ENCODE measurements at places on chromosomes 11 and 22.

DNA sequence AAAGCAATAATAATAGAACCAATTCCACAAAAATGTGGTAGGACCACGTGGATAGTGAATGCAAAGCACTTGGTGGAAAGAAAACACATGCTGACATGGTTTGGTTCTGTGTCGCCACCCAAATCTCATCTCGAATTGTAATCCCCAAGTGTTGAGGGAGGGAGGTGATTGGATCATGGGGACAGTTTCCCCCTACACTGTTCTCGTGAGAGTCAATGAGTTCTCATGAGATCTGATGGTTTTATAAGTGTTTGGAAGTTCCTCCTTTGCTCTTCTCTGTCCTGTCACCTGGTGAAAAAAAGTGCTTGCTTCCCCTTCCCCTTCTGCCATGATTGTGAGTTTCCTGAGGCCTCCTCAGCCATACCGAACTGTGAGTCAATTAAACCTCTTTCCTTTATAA, 421.9 kb upstream of the CADM1 start:
- DNase-seq = no peak

- DNase-seq = no peak
These were observed 124.5 kb downstream of the ST3GAL4 start for GRCh38 chr11:126480015-126480409.

DNA sequence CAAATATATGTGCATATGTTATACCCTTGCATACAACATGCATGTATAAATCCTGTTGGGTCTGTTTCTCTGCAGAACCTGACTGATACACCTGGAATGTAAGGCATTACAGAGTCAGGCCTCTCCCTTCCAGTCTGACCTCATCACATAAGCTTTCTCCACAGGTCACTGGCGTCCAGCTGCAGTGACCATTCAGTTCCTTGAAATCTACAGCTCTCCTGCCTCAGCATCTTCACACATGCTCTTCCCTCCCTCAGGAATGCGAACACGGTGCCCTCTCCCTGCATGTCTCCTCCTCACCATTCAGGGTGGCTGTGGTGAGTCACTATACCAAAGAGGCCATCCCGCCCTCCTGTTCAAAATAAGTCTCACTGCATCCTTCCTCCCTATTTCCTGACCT, 657.8 kb upstream of the B3GAT1 start:
- DNase-seq = no peak

- no peak for DNase-seq
These were observed 32.4 kb upstream of the MSANTD2 start for GRCh38 chr11:124832571-124832970.

DNA sequence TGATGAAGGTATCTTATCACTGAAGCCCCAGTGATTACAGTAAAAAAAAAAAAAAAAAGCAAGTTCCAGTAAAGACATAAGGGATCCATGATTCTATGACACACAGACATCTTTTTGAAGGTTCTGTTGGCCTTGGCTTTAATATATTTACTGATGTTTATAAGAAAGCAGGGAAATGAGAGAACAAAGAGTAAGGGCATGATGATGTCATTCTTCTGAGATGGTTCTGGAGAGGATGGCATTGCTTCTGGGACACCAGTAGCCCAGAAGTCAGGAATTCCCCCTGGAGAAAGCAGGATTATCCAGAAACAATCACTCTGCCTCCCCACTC, 233.6 kb downstream of the FAM76B start:
- no peak for DNase-seq

GRCh38 chr11:41457216-41458014, 2.0 kb downstream of the LRRC4C start:
- DNase-seq = no peak

- DNase-seq = no peak
These were observed 263.6 kb downstream of the CTTN start for GRCh38 chr11:70661761-70662501.

DNA sequence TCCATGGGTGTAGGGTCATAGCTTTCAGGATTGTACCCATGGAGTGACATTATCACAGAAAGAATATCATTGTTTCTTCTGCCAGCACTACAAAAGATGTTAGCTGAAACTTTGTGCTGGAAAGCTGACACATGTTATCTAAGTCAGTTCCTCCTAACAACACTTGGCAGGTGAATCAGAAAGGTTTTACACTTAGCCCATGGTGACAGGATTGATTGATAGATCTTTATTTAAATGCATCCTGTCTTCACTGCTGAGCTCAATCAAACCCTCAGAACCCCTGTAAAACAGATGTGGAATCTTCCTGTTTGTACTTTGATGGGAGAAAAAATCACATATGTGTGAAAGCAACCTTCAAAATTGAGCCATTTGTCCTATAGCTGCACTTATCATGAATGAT, 811.5 kb upstream of the ANO3 start:
- DNase-seq = no peak

- DNase-seq = no peak
These were observed 44.2 kb upstream of the TH start for GRCh38 chr11:2215561-2216399.

- no peak for DNase-seq
These were observed 24.1 kb downstream of the ASCC2 start for GRCh38 chr22:29814003-29814402.

- DNase-seq = no peak
These were observed 74.0 kb upstream of the MYOD1 start for GRCh38 chr11:17645190-17645970.

GRCh38 chr11:19713196-19714021, 772 bp downstream of the NAV2 start:
- DNase-seq = no peak

DNA sequence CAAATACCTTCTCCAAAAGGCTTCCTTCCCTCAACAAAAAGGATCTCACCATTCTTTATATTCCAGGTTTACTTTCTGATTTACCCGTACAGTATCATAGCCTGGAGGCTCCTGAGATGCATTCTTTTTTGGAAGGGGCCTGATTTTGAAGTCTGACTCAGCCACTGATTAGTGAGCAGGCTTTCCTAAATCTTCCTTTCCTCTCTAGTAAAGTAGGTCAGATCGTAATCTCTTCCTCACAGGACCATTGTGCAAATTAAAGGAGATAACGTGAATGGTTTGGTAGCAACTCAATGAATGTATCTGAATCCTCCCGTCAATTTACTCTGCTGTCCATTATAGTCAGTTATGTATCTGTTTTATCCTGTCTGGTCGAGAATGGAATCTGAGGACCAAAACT, 227.7 kb upstream of the ANO5 start:
- no peak for DNase-seq

GRCh38 chr11:77110836-77111235, 8.2 kb downstream of the OMP start:
- no peak for DNase-seq

- DNase-seq = no peak
These were observed 1008.4 kb downstream of the JRKL start for GRCh38 chr11:97398246-97398645.

DNA sequence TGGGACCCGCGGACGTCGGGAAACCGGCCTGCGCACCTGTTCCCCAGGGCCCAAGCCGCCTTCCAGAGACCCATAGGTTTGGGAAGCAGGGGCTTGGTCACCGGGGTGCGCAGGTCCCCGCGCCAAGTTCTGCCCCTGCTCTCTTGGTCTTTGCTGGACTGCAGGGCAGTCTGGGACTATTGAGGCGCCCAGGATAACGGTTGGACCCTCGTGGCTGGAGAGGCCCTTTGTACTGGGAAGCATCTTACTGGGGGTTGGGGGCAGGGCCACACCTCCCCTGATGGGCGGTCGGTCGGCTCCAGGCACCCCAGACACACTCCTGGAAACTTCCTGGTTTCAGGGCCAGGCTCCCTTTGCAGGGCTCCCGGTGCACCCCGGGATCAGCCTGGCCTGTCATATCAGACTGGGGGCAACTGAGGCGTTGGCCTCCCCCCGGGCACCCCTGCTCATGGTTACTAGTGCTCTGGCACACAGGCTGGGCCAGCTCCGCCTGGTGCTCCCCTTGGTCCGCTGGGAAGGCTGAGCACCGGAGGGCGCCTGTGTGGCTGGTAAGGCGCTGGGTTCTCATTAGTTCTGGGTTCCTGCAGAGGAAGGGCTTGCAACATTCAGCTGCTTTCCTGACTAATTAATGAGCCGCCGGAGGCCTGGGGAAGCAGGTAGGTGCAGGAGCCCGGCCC, 1250.5 kb downstream of the BRD1 start:
- DNase-seq = no peak

- no peak for DNase-seq
These were observed 293.3 kb upstream of the MPPED2 start for GRCh38 chr11:30879322-30880005.

- no peak for DNase-seq
These were observed 46.9 kb downstream of the PANX1 start for GRCh38 chr11:94175535-94175934.

- no peak for DNase-seq
These were observed 77.5 kb downstream of the EXT2 start for GRCh38 chr11:44172966-44173365.

DNA sequence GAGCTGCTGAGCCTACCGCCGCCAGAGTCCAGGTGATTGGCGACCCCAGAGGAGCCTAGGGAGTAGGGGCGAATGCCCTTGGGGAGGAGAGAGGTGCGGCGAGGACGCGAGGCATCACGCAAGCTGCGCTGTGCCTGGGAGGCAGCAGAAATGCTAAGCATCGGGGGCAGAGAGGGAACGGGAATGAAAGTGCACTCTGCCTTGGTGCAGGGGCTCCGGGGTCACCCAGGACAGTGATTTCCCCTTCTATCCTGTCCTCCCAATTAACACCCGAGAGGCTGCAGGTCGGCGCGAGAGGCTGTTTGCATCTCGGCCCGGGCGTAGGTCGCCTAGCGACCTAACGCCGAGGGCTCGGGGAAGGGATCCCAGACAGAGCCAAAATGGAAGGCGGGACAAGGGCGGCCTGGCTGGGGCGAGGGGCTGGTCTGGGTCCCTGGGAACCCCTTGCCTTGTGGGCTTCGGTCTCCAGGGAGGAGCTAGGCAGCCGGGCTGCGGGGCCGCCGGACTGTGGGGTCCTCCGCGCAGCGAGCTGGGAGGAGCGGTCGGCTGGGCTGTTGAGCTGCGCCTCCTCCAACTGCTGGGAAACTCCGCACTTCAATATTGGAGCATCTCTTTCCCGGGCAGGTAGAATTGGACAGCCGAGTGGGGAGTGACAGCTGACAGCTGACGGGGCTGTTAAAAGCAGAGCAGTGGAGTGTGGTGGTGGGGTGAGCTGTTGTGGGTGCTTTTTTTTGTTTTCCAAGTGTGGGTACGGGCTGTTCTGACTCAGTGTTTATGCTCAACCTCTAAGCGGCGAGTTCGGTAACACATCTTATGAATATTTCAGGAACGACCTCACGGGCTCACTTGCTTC, 657 bp downstream of the ELMOD1 start:
- DNase-seq = peak; percentile 61

DNA sequence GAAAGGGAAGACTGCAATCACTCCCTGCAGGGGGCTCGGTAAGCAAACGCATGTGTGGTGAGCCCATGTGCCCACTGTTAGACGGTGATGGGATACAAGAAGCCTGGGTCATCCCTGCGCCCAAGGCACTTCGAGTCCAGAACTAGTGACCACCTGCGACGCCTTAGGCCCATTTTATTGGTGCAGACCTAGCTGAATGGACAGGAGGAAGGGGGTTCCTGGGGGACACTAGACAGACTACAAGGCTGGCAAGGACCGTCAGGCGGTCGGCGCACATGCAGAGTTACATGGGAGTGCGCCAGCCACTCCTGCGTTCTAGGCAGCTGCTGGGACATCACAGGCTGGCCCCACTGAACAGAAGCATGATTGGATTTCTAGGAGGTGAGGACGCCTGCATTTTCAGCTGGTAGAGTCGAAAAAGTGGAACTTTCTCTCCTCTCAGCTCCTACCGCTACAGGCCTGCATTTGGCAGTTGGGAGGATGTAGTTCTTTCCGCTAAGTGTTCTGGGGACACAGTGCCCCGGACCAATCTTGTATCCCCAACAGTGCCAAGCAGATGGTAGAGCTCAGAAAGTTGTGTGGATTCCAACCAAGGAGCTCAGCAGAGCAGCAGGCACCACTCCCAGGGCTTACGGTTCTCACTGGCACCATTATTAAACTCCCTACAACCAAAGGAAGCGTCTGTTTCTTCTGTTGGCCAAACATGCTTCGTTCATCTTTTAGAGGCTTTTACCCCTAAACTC, 35.7 kb downstream of the BID start:
- DNase-seq = no peak

DNA sequence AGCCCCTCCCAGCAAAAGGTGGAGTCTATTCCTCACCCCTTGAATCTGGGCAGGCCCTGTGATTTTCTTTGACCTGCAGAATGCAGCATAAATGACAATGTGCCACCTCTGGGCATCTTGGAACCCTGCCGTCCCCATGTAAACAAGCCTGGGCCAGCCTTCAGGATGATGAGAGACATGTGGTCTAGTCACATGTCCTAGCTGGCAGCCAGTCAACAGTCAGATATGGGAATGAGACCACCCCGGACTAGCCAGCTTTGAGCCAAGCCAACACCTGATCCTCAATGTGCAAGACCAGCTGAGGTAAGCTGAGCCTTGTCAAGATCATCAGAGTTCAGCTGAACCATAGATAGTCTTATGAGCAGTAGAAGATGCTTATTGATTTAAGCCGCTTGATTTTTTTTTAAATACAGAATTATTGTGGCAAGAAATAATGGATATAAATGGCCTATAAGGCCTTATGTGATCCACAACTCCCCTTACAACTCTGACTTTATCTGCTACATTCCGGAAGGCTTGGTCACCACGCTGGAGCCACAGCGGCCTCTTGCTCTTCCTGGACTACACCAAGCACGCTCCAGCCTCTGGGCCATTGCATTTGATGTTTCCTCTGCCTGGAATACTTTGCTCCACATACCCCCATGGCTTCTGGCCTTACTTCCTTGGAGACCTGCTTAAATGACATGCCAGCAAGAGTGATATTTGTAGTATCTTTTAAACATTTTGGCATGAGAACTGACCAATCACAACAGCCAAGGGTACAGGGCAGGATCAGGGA, 225.9 kb upstream of the SESN3 start:
- DNase-seq = no peak

- DNase-seq = no peak
These were observed 125.9 kb downstream of the CWF19L2 start for GRCh38 chr11:107331728-107332127.

DNA sequence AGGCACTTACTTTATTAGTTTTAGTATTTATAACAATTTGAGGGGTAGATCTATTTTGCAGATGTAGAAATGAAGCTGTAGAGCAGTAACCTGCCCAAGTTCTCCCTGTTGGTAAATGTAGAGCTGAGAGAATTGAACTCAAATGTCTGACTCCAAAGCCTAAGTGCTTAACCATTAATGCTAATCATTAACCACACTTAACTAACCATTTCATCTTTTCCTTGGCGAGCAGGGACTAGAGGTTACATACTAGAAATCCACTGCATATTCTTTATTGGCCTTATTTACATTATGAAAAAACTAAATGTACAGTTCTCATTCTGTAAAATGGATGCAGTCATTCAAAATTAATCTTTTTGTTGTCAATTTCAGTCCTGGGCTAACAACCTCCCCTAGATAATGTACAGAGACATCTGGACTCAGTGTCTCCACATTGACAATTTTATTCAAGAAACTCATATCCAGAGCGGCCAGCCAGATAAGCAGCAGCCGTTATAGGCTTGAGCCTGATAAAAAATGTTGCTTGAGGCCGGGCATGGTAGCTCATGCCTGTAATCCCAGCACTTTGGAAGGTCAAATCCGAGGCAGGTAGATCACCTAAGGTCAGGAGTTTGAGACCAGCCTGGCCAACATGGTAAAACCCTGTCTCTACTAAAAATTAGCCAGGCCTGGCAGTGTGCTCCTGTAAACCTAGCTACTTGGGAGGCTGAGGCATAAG, 76.7 kb upstream of the PICALM start:
- DNase-seq = no peak

GRCh38 chr11:21988477-21988876, 204.4 kb upstream of the ANO5 start:
- no peak for DNase-seq

- no peak for DNase-seq
These were observed 18.0 kb upstream of the UBASH3B start for GRCh38 chr11:122637541-122637940.
